Stimulated activated CD4-positive, alpha-beta T cell treated with anti-CD3 and anti-CD28 coated beads, Interleukin-12 subunit alpha, Interleukin-12 subunit beta, amount 100 ng/mL, for 4 hours (primary cell): ENCODE measurements at places on chromosomes 3 and 15.

DNA sequence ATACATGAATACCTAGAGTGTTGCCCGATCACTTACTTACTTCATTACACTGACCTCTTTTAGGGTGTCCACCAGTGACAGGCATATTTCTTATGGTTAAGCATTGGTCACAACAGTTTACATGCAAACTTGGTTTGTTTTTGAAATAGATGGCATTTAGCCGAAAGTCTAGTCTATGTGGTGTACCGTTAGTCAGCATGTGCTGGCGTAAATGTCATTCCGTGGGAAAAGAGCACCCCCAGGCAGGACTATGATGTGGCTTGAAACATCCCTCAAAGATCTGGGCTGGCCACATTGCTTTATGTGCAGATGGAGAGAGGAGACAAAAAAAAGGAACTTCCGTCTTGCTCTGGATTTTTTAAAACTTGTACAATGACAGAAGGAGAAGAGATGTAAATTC is 357.0 kb upstream of the ICE2 start:
- no peak for DNase-seq

- DNase-seq = no peak
Measured at GRCh38 chr15:49415149-49415548, 7.9 kb upstream of the FGF7 start.

- no peak for DNase-seq
Measured at GRCh38 chr3:79534727-79535126, 233.1 kb downstream of the ROBO1 start.

- no peak for DNase-seq
Measured at GRCh38 chr3:141969711-141970110, 93.3 kb downstream of the ATP1B3 start.

DNA sequence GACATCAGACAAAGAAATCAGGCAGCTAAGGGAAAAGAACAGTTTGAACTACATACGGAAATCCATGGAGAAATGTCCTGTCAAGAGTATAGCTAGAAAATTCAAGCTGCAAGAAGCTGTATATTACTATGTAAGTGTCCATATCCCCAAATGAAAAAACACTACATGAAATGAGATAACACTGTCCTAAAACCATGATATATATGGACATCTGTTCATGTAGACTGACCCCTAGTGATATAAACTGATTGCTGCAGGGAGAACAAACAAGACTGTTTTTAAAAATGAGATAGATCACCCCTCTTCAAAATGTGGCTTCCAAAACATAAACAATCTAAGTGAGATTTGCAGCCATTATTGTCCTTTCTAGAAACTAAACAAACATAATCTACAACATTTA is 985.6 kb downstream of the EPHA3 start:
- no peak for DNase-seq

DNA sequence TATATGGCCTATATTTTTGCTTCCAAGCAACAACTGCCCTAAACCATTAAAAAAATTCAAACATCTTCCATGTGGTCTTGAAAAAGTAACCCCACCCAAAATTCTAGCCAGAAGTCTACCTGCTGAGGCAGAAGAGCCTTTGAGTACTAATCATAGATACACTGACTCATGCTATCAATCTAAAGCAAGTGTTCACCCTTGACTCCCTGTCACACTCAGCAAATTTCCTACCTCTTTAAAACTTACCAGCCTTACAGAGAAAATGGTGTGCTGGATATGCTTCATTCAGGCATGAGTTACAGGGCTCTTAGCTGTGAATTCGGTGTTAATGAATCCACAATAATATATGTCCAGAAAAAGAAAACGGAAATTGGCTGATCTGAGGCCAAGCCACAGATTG is 373.8 kb downstream of the MAGI1 start:
- no peak for DNase-seq
